ENCODE measurements at places on chromosomes 5 and 9.

DNA sequence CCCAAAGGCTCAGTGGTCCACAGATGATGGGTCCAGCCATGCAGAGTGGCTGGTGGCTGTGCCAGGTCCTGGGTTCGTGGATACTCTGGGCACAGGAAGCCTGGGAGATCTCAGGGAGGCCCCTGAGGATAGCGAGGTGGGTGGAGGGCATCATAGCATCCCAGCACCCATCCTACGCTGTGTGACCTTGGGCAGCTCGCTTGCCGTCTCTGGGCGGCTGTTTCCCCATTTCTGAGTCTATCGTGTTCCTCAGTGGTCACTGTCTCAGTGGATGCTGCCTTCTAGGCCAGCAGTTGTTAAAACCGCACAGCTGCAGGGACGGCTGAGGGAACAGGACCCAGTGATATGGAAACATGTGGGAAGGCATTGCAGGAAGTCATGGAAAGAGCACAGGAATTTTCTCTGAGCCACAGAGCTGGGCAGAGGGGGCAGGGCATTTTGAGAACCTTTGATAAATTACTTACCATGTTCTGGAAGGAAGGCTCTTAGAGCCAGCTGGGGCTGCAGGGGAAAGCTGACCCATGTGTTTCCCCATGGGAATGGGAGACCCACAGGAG is 86.4 kb upstream of the COL5A1 start:
- no peak for DNase-seq

GRCh38 chr9:16236882-16237281 is 633.6 kb downstream of the BNC2 start:
- DNase-seq: no peak

DNA sequence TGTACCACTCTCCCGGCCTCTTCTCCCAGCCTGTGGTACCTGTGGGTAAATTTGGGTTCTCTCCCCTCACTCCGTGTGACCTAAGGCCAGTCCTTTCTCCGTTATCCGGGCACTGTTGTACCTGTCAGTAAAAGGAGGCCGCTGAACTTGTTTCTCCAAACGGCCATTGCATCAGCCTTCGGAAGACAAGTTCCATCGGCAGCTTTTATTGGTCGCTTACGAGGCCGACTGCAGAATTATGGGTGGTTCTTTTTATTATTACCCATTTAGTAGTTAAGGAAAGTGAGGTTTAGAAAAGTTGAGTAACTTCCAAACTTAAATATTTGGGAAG is 558 bp downstream of the GRPEL2 start:
- DNase-seq: no peak

DNA sequence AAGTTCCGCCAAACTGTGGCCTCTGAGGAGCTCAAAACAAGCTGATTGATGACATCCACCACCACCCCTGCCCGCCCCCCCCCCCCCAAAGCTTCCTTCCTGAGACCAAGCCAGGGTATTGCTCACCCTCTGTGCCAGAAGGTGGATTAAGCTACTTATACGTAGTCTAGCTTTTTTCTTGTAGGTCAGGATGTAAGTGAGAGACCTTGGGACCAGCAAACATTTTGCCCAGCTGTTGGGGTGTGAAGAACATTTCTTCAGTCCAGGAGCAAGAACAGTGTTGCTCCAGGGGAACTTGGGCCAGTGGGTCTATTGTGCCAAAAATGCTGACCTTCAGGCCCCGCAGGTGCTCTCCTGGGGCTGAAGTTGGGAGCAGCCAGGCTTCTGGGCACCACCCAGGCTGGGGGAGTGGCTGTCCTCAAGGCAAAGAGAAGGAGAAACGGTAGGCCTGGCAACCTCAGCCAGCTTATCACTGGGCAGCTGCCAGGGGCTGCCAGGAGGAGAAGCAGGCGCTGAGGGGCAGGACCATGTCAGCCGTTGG is 18.0 kb downstream of the NEURL1B start:
- no peak for DNase-seq

- no peak for DNase-seq
These were observed 154.8 kb downstream of the SEMA5A start for GRCh38 chr5:9391080-9391479.
